H54 (cell line): ENCODE measurements at places on chromosomes 2 and 18.

- no peak for DNase-seq
These were observed 359.3 kb upstream of the SALL3 start for GRCh38 chr18:78620326-78620725.

DNA sequence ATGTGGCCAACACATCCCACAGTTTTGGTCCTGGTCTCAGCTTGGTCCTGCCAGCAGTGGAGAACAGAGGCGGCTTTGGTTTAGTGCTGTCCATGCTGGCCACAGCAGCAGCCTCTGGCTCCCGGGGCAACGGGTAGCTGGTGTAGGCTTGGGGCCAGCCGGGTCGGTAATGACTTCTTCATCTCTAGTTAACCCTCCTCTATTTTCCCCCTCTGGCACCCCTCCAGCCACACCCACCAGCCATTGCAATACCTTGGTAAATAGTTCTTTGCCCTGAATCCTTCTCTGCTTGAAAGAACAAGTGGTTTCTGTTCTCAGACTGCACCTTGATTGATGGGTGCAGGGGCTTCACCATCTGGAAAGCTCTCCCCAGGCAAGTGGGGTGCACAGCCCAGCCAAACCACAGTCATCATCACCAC lies 31.7 kb upstream of the ZNF396 start:
- no peak for DNase-seq

- DNase-seq, result peak; percentile 40
These were observed 174.9 kb downstream of the SEPTIN10 start for GRCh38 chr2:109438773-109439389.

- DNase-seq, result peak; percentile 34
These were observed 47.3 kb upstream of the SERPINE2 start for GRCh38 chr2:224086226-224086914.

DNA sequence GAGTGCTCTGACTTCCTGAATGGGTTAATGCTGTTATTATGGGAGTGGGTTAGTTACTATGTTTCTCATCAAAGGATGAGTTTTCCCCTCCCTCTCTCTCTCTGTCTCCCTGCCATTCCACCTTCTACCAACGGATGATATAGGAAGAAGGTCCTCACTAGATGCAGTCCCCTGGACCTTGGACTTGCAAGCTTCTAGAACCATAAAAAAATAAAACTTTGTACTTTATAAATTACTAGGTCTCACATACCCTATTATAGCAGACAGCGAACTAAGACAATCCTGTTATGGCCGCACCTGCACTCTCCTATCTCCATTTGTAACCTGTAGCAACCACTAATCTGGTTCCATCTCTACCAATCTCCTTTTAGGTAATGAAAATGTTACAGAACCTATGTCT lies 564.9 kb downstream of the CNTNAP5 start:
- no peak for DNase-seq
